ENCODE measurements at places on chromosomes 11 and 22.

DNA sequence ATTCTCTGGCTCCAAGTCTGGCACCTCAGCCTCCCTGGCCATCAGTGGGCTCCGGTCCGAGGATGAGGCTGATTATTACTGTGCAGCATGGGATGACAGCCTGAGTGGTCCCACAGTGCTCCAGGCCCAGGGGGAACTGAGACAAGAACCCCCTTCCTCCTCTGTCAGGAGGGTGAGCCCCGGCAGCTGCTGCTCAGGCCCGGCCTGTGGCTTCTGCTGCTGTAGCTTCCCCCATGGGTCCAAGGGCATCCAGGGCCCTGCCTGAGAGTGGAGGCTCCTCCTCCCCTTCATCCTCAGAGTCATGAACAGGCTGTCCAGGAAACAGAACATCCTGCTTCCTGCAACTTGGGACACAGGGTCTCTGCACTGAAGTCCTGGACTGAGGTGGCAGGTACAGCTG, 113.6 kb downstream of the VPREB1 start:
- DNase-seq = no peak

DNA sequence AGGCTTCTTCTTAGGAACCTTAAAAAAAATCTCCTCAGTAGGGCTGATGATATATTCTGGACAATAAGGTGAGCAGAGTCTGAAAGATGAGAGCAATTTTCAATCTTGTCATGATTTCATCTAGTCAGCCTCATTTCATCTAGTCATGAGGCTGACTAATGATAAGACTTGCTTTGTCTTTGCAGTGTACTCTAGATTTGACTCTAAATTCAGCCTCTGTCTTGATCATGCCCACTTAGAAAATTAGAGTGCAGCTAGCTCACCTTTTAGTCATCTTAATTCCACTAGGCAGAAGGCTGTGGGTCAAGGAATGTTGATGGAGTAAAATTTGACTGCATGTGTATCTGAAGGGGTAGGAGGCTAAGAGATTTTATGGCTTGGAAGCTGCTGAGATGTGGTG, 5.5 kb downstream of the EHF start:
- no peak for DNase-seq

DNA sequence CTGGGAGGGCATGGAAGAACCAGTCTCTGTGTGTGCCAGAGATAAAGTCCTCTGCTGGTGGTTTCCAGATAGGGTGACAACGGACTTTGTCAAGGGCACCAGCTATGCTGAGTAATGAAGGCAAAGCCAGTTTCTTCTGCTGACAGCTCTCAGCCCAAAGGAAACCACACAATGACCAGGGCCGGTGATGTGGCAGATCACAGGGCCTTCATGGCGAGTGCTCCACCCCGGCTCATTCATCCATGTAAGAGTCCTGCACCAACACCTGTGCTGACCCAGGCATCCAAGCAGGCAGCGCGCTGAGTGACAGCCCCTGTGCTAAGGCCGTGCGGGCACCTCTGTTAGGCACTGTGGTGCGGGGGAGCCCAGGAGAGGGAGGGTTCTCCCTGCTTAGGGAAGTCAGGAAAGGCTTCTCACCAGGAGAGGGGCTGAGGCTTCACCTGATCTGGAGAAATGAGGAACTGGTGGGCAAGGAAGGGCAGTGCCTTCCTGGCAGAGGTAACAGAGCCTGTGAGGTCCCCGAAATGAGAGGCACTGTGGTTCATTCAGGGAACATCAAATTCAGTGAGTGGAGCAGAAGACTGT, 33.8 kb downstream of the TP53I11 start:
- DNase-seq = no peak

DNA sequence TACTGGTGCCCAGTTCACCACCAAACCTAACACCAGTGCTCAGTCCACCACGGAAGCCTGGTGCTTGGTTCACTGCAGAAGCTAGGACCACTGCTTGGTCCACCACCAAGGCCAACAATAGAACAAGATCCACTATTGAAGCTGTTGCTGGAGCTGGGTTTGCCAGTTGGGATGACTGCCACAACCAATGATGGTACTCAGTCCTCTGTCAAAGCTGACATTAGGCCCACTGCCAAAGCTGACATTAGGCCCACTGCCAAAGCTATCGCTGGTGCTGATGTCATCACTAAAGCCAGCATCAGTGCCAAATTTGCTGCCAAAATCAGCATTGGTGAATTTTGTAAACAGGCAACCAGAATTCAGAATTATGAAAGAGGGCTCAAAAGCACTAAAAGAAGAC, 1850.2 kb upstream of the RAG2 start:
- DNase-seq = no peak

- peak; percentile 91 for DNase-seq
Observed at GRCh38 chr11:27201454-27202302, 161.1 kb downstream of the BBOX1 start.

GRCh38 chr11:110921742-110922521, 209.7 kb upstream of the ARHGAP20 start:
- peak; percentile 28 for DNase-seq

GRCh38 chr11:72338266-72338665, 94.3 kb upstream of the PHOX2A start:
- DNase-seq = no peak

GRCh38 chr11:19644316-19644715, 68.3 kb upstream of the NAV2 start:
- no peak for DNase-seq

DNA sequence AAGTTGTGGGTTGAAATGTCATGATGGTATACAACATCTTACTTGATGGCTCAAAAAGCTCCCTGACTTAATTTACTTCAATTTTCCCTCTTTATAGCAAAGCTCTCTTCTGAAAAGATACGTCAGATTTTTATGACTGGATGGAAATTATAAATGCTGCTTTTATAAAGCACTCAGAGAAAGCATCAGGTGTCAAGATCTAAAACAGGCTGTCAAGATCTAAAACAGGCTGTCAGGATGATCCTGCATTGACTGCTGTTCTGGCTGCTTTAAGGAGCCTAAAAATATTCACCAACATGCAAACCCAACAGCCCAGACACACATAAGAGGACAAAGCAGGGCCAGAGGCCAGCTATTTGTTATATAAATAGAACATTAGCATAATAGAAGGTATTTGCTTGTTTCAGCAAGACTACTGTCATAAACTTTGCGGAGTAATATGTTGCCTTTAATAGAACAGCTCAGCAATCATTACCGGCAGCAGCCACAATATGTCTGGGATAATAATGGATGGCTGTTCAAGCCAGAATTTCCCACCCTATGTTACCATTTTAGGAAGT, 77.3 kb upstream of the ANO5 start:
- DNase-seq = no peak

GRCh38 chr11:119368121-119369034, 13.1 kb downstream of the USP2 start:
- DNase-seq = peak; percentile 83

GRCh38 chr22:23608583-23608982, 23.5 kb downstream of the DRICH1 start:
- peak; percentile 71 for DNase-seq

- DNase-seq = no peak
Observed at GRCh38 chr11:1503708-1504104, 17.1 kb upstream of the MOB2 start.

DNA sequence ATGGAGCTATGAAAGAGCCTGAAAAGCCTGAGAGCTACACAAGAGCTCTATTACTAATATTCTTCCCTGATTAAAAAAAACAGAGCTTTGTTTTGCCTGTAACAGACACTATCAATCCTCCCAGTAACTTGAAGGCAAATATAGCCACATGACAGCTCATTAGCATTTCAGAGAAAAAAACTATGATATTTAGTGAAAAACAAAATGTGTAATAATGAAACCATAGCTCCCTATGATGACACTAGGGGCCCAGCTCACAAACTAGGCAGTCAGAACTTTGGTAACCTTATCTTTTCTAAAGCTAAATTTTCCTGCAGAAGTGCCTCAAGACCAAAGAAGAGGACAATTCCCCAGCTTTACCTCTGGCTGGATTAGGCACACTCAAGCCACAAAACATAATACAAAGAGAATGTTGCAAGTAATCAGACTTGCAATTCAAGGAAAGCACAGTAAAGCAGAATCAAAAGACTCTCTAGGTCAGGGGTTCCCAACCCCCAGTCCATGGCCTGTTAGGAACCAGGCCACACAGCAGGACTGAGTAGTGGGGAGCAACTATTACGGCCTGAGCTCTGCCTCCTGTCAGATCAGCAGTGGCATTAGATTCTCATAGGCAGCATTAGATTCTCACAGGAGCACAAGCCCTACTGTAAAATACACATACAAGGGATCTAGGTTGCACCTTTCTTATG, 53.3 kb downstream of the MRTFA start:
- no peak for DNase-seq

GRCh38 chr11:70498171-70498571, 99.8 kb downstream of the CTTN start:
- no peak for DNase-seq

DNA sequence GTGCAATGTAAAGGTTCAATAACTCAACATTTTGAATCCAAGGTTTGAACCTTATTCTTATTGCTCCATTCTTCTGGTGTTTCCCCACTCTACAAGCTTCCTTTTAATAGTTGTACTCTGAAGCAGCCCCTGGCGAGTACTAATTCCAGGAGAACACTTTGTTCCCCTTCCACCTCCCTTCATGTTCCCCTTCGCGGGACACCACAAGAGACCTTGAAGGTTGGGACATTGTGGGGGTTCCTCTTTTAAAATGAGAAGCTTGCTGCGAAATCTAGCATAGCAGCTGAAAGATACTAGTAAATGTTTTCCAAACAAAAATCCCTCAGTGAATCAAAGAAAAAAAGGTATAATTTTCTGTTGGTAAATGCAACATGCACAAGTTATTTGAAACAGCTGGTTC, 626.3 kb upstream of the LRRC4C start:
- DNase-seq = no peak

GRCh38 chr11:26297189-26297975, 34.5 kb upstream of the ANO3 start:
- peak; percentile 26 for DNase-seq

GRCh38 chr22:46482056-46482675, 55.3 kb downstream of the CELSR1 start:
- no peak for DNase-seq

DNA sequence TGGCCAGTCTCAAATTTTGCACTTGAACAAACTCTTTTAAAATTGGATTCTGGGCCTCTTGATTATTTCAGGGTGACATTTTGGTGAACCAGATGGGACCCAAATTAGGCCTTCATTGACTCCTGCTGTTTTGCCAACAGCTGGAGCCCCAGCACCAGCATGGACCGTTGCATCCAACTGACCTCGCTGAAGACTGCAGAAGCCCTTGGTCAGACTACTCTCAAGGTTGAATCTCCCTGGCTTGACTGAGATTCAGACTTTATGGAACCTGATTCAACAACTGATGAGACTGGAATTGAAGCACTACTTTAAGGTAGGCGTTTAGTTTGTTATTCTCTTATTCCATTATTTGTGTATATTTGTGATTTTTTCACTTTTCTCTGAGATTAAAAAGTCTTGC, 41.7 kb downstream of the NARS2 start:
- DNase-seq = no peak

DNA sequence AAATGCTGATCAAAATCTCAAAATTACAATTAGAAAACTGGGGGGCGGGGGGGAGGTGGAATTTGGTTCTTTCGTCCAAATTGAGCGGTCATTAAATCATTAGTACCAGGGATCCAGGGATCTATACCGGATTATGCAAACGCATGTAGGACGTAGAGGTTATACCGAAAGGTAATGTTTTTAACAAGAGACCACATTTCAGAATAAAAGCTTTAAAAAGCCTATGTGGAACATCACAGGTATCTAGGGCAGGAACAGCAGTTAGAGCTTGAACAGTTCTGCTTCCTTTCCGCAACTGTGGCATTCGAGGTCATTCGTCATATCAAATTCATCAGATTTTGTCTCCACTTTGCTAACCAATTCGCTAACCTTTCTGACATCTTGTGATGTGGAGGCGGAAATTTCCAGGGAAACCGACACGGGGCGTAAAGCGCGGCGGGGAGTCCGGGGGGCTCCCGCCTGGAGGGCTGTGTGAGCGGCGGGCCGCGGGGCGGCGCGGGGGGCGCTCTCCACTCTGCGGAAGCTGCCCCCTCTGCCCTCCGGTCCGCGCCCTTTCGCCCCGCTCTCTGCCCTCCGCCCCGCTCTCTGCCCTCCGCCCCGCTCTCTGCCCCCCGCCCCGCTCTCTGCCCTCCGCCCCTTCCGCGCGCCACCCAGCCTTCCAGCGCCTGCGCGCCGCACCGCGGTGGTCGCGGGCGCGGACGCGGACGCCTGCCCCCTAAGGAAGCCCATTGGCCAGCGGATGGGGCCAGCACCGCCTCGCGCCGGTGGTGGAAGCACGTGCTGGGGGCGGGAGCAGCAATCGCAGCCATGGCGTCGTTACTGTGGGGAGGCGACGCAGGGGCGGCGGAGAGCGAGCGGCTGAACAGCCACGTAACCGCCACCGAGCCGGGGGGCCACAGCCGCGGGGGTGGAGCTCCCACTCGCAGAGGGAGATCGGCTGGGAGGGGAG, at the start of gene DDX25:
TSS of gene DDX25 (plus strand) at position 798 of the 949 bp plus-strand sequence. CDS start at position 808, 10 bp downstream.
- no peak for DNase-seq

- no peak for DNase-seq
Observed at GRCh38 chr11:65801153-65801987, 14.5 kb downstream of the OVOL1 start.

- no peak for DNase-seq
Observed at GRCh38 chr11:85740481-85741400, 54.7 kb upstream of the CCDC89 start.

DNA sequence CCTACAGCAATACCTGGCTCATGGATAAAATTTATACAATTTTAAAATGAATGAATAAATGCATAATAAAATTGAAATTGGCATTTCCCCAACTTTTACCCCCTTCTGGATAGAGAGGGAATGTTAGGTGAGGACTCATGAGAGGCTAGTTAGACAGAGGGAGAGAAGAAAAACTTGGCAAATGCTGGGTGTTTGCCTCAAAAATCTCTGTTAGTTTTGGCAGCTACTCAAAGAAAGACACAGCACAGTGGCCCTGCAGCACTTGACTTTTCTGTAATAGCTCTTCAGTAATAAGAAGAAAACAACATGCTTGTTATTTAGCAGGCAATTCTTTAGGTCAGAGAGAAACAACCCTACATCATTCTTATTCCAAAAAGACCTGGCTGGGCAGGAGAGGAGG, 20.7 kb upstream of the IZUMO1R start:
- no peak for DNase-seq

DNA sequence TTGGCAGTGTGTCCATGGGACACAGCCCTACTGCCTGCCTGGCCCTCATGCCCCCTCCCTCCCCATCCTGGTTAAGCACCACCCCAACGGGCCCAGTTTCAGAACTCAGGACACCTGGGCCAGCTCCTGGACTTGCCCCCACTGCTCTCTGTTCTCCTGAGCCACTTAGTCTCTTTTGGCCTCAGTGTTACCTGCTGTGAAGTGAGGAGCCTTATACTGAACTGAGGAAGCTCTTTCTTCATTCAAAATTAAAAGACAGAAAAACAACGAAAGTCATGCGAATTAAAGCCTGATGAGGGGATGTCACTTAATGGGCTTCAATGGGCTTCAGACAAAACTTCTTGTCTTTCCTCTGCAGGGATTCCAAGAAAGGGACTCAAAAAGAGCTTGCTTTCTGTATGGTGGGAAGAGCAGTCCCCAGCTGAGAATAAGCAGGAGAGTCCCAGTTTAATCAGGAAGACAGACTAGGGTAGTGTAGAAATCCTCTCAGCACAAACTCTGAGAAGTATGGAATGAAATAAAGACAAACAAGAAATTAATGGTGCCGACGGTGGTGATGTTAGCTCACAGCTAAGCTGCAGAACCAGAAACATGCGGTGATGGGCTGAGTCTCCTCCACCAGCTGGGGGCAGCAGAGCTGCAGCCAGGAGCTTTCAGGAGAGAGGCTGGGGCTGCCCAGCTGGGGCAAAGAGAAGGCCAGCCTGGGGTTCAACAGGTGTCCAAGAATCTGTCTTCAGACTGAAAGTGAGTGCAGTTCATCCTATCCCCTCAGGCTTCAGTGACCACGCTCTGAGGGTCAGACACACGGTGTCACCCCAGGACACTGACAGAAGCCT, 101.0 kb downstream of the GGTLC2 start:
- peak; percentile 74 for DNase-seq

- DNase-seq = peak; percentile 86
Observed at GRCh38 chr11:131392528-131393255, 22.3 kb downstream of the NTM start.
